ENCODE measurements at places on chromosomes 5 and 9.

- no peak for DNase-seq
Observed at GRCh38 chr9:94746541-94747370, 20.3 kb downstream of the AOPEP start.

DNA sequence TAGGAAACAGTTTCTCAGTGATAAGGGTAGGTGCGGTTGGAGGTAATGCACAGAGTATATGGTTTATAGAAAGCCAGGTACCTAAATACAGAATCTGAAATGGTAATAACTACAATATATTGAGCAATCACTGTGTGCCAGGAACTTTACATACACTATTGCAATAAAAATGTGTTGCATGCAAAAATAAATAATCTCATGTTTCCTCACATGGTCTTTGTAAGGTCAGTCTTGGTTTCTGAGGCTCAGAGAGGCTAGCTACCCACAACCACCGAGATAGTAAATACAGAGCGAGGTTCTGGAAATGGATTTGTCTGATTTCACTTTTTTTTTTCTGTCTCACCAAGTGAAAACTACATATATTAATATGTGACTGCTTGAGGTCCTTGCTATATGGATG is 128.9 kb downstream of the CAMK4 start:
- DNase-seq, result no peak

- DNase-seq, result no peak
Observed at GRCh38 chr5:43020399-43020746, 19.7 kb downstream of the ANXA2R start.

- DNase-seq, result no peak
Observed at GRCh38 chr5:761059-761771, 23.3 kb downstream of the ZDHHC11B start.

GRCh38 chr9:23826120-23826629 is at the start of gene ELAVL2:
TSS of gene ELAVL2 (minus strand) at chr9:23826240. CDS start at chr9:23762234, 64,006 bp downstream.
- DNase-seq, result peak; percentile 0

DNA sequence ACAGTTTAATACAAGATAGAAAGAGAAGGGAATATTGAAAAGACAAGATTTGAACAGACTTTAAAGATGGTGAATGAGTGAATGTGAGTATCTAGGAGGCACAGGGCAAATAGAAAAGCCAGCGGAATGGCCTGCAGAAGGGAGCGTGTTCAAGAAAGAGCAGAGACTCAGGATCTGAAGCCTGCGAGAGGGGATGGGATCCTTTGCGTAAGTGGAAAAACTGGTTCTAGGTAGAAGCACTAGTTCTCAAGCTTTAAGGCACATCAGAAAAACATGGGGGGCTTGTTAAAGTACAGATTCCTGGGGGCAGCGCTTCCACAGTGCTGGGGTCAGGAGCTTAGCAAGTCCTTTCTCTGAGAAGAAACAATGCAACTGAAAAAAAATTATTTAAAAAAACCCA is 94.8 kb upstream of the NFIL3 start:
- DNase-seq, result no peak

- no peak for DNase-seq
Observed at GRCh38 chr5:38060354-38060753, 198.0 kb upstream of the EGFLAM start.

GRCh38 chr5:39208471-39208870 is 10.9 kb downstream of the FYB1 start:
- no peak for DNase-seq

GRCh38 chr5:95153511-95153910 is 131.4 kb downstream of the MCTP1 start:
- DNase-seq, result no peak
